ENCODE measurements at places on chromosomes 5 and 9. TPM values are rescaled to one million over a fixed set of nuclear protein-coding genes. Genes with fewer than 3 reads are reported as not detected.

The MARVELD2 gene
- 0.53 TPM for total RNA-seq

The ADRA1B gene
- not detected for total RNA-seq

The HCN1 gene
- 0.30 TPM for total RNA-seq

The MLANA gene
- not detected for total RNA-seq

The PKD2L2 gene
- not detected for total RNA-seq

The FAM174A gene
- 20.0 TPM for total RNA-seq

The TBC1D9B gene
- total RNA-seq, result 57.7 TPM

The FNBP1 gene
- total RNA-seq, result 43.8 TPM
